ENCODE measurements at places on chromosomes 16 and 17.

- DNase-seq: no peak
Observed at GRCh38 chr16:84069540-84069939, 26.9 kb upstream of the SLC38A8 start.

DNA sequence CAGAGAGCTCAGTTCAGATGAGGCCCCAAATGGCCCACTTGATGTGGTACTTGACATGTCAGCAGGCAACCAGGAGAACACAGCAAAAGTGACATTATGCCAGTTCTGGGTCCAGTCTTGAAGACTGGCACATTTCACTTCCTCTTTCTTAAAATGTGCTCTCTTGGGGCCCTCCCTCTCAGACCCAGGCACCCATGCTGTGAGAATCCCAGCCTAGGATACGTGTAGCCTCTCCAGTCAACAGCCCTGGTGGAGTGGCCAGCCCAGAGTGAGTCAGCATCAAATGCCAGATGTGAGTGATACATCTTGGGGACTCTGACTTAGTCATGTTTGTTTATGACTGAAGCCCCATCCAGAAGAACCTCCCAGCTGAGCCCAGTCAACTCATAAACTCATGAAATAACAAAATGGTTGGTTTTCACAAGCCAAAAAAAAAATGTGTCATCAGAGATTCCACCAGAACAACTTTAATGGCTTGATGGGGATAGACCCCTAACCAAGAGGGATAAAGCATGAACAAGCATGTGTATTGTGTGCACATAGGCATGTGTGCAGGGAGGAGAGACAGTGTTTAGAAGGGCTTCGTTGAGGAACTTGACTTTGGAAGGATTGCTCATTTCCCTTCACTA, 82.5 kb upstream of the TNRC6C start:
- DNase-seq: no peak

- DNase-seq: no peak
Observed at GRCh38 chr16:88477631-88478519, 24.8 kb downstream of the ZFPM1 start.

GRCh38 chr16:66750279-66751052, 943 bp downstream of the DYNC1LI2 start:
- no peak for DNase-seq

DNA sequence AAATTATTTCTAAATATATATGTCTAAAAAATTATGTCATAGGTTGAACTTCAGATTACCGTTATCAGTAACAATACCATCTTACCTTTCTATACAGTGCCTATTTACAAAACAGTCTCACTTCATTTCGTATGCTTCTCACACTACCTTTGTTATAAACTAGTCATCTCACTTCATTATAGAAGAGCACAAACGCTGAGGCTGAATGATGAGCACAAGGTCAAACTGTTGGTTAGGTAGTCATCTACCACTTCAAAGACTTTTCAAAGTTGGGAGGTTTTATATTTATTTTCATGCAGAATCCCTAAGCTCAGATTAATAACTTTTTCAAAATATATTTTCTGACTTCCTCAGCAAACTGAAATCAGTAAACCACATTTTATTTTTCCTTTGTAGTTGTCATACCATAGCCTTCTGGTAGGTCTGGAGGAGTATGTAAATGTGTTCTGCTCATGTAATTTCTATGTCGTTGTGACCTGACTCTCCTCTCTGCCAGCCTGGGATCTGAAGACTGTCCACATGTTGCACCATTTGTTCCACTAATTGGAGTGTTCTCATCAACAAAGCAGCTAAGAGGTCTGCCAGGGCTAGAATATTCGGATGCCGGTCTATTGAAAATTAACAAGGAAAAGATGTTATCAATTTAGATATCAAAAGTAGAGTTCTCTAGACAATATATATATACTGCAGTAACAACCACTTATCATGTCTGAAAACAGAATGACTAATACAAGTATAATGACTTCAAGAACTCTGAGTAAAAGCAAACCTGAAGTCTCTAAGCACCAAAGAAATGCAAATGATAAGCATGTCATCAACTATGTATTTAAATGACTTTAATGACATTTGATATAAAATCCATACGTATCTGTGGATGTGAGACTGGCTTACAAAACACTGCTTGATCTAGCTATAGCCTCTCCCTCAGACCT, 73.9 kb downstream of the CEP95 start:
- no peak for DNase-seq

DNA sequence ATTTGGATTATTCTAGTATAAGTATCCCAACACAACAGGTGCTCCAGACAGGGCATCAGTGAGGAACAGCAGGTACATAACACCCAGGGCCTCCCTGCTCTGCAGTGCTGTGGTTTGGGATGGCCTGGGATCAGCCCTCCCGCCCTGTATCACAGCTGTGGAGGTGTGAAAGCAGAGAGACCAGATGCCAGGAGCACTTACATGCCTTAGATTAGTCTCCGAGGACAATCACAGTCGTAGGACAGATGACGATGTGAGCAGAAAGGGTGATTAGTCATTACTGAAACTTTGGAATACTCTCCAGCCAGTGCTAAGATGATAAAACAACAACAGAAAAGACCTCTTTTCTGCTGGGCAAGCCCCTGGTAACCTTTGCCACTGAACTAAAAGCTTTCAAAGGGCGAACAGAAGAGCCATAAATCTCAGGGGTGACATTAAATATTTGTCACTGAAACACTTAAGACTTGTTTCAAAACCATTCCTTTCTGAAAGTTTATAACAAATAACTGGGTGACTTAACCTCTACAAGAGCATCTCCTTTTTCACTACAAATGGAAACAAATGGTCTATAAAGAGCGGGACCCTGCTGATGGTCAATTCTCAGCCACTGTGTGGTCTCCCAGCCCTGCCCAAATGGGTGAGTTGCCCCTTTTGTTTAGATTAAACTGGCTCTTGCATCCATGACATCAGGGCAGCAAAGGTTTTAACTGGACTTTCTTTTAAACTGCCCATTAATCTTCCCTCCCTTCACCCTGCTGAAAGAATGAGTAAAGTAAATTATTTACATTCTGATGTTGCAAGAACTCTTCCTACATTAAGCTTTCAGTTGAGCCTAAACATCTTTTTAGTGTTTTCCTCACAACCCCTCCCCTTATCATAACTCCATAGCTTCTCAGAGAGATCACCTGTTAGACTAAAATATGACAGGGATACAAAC, 183.1 kb upstream of the COX10 start:
- DNase-seq: no peak

DNA sequence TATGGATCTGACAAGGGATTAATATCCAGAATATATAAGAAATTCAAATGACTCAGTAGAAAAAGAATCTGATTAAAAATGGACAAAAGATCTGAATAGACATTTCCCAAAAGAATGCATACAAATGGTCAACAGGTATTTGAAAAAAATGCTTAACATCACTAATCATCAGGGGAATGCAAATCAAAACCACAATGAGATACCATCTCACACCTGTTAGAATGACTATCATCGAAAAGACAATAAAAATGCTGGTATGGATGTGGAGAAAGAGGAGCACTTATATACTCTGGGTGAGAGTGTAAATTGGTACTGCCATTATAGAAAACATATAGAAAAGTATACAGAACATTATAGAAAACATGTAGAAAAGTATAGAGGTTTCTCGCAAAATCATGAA, 16.4 kb upstream of the HS3ST2 start:
- DNase-seq: no peak

All from omental fat pad (tissue), 4 donors.